Activated CD8-positive, alpha-beta T cell treated with anti-CD3 and anti-CD28 coated beads, Interleukin-2, amount 10 ng/mL, durations not matched to agents 7 days and 5 days (primary cell): ENCODE measurements at places on chromosomes 4 and X. TPM values are rescaled to one million over a fixed set of nuclear protein-coding genes. Genes with fewer than 3 reads are reported as not detected.

TLL1 gene
- total RNA-seq, result not detected

ELK1 gene
- 58.7 TPM for total RNA-seq

SLC9B1 gene
- total RNA-seq, result 0.83 TPM

DMRTC1 gene
- total RNA-seq, result 0.18 TPM
